Stimulated activated CD8-positive, alpha-beta memory T cell treated with anti-CD3 and anti-CD28 coated beads, Interleukin-7, amount 100 ng/mL, for 1 hour (primary cell): ENCODE measurements at places on chromosomes 7 and 10.

DNA sequence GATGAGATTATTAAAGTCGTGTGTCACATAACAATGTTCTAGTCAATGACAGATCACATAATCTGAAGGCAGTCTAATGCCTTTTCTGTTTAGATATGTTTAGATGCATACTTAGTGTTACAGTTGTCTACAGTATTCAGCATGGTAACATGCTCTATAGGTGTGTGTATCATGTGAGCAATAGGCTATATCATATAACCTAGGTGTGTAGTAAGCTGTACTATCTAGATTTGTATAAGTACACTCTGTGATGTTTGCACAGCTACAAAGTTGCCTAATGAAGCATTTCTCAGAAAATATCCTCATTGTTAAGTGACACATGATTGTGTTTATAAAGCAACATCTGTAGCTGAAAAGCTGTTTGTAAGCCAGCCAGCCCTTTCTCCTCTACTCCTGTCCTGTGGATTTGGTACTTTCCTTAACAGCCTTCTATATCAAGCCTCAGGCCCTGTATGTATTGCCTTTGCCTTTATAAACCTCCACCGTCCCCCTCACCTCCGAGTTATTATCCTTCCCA, 6.3 kb downstream of the HECTD2 start:
- no peak for DNase-seq

GRCh38 chr7:91041901-91042484, 222.2 kb upstream of the FZD1 start:
- no peak for DNase-seq

DNA sequence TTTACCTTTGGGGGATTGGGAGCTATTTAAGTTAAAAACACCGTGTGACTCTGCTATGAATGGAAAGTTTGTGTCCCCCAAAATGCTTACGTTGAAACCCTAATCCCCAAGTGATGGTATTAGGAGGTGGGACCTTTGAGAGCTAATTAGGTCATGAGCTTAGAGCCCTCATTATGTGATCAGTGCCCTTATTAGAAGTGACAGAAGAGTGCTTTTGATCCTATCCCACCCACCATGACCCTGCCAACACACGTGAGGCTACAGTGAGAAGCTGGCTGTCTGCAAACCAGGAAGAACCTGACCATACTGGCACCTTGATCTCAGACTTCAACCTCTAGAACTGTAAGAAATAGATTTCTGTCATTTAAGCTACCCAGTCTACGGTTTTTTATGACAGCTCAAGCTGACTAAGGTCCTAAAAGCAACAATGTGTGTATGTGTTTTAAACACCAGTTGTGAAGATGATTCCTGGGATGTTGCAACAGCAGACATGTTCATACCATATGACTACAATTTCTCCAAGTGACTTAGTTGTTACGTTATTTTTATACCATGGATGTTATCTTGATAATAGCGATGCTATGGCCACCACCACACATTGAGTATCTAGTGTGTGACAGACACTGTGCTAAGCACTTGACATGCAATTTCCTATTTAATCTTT, 124.4 kb downstream of the PIP4K2A start:
- no peak for DNase-seq

DNA sequence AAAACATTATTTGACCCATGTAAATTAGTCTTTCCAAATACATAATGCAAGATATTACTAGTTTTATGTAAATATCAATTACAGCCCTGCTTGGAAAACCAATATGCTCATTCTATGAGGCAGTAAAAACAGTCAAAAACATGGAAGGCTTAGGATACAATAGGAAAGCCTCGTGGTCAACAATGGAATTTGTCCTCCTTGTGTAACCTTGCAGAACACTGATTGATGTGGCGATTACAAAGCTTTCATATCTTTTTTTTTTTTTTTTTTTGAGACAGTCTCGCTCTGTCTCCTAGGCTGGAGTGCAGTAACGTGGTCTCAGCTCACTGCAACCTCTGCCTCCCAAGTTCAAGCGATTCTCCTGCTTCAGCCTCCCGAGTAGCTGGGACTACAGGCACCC, 157.3 kb upstream of the BET1 start:
- DNase-seq: no peak

DNA sequence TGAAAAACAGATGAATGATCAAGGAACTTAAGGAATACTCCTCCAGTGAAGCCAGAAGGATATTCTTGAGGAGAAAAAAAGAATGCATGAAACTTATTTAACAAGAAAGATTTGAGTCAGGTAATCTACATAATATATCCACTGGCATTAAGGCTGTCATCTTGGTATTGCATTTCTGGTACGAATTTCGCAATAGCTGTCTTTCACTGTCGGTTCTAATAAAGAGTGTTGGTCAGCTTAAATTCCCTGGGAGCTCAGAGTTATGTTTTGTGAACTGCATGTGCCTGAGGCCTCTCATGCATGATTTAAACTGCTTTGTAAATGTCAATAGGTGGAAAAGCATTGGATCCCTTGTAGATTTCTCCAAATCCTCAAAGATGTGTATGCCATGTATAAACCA, 565.3 kb upstream of the GALNT17 start:
- DNase-seq: no peak
